CD4-positive, alpha-beta T cell treated with Interleukin-15 for 4 hours (primary cell): ENCODE measurements at places on chromosomes 3 and 15.

DNA sequence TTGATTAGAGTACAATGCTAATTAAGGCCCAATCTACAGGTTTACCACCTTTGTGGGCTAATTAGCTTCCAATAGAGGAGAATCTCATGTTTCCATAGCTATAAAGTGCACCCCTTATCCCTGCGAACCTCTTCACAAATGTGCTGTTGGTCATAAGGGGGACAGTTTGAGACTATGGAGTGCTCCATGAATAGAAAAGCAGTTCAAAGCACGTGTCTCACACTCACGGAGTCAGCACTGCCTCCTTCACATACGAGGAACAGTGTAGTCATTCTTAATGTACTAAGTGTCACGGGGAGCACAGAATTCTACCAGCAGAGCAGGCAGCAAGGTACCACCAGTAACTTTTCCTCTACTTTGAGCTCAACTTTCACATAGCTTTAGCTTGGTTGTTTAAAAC, 62.1 kb downstream of the ETV5 start:
- no peak for DNase-seq

DNA sequence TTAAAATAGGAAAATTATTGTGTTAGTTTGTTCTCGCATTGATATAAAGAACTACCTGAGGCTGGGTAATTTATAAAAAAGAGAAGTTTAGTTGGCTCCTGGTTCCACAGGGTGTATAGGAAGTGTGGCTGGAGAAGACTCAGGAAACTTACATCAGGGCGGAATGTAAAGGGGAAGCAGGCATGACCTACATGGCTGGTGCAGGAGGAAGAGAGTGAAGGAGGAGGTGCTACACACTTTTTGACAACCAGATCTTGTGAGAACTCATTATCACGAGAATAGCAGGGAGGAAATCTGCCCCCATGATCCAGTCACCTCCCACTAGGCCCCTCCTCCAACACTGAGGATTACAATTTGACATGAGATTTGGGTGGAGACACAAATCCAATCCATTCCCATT, 490.7 kb downstream of the RBMS3 start:
- DNase-seq: no peak

DNA sequence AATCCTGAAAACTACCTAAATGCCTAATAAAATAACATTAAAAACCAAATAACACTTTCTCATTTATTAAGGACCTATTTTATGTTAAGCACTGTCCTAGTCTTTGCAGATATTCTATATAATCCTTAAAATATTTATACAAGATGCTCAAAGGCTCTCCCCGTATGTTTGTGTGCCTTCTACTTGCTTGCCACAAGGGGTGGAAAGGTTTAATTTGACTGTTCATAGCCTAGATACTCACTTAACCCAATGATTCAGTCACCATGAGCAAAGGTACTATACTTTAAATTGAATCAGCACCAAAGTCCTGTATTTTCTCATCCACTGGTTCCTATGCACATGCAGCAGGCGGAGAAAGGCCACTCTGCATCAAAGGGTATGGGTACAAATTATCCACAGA, 32.0 kb downstream of the LSAMP start:
- DNase-seq: no peak

DNA sequence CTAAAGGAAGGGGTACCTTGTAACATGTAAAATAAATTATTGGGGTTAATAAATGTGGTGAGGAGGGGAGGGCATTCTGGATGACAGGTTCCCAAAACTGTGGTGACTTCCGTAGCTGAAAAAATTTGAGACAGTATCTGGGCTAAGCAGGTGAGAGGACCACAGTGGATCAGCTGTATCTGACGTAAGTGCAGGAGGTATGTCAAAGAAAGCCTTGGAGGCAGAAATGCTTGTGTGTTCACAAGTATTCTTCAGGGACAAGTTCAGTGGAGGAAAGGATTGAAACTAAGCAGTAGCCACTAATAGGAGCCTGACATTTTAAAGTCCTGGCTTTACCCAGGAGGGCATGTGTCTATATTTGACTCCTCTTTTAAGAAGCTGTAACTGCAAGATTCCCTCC, 52.0 kb downstream of the CD86 start:
- no peak for DNase-seq

GRCh38 chr15:100670505-100671021, 68.2 kb downstream of the ASB7 start:
- DNase-seq: no peak

GRCh38 chr15:70057931-70058641, 39.6 kb downstream of the TLE3 start:
- no peak for DNase-seq

- peak; percentile 43 for DNase-seq
Observed at GRCh38 chr15:92809880-92810361, 90.2 kb upstream of the CHD2 start.

DNA sequence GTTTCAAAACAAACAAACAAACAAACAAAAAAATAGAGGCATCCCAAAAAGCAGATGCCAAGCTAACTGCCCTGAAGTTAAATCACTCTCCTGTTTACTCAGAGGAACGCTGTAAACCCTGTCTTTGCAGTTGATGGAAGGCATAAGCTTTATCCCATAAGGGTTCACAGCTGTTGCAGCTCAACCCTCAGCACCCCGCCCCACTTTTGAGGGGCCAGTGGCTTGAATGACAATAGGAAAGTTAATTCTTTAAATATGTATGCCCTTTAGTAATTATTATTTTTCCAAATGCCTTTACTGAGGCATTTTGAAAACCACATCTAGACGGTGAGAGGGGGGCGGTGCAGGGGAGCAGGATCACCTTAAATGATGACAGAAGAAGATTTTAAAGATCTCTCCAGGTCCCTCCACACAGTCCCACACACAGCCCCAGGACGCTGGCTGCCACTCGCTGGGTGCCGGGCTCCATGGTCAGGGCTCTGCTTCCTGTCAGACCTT, 272.1 kb downstream of the FAM43A start:
- DNase-seq: no peak

DNA sequence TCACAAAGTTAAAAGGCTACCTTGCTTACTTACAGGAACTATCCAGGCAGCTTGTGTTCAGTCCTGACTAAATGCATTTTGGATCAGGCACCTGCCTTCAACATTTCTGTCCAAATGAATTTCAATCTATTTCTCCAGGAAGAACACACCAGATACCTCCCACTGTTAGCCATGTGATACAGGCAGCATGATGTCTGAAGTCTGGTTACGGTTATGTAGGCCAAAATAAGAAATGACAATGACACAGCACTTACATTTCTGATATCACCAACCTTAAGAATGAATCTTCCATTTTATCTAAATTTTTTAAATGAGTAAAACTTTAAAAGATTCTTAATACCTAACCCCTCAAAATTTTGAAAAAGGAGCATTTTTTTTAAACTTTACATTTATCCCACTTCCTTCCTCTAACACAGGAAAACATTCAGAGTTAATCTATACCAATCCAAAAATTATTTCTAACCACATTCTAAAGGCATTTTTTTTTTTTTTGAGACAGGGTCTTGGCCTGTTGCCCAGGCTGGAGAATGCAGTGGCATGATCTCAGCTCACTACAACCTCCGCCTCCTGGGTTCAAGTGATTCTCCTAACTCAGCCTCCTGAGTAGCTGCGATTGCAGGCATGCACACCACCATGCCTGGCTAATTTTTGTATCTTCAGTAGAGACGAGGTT, at the start of gene MAP4:
MAP4 (minus strand) TSS at position 116 of the 673 bp plus-strand sequence. CDS start 17,556 bp downstream, outside the sequence.
- DNase-seq: no peak

GRCh38 chr15:59268168-59268851, 61.7 kb downstream of the LDHAL6B start:
- DNase-seq: no peak

- no peak for DNase-seq
Observed at GRCh38 chr3:192382861-192383260, 344.5 kb downstream of the FGF12 start.

DNA sequence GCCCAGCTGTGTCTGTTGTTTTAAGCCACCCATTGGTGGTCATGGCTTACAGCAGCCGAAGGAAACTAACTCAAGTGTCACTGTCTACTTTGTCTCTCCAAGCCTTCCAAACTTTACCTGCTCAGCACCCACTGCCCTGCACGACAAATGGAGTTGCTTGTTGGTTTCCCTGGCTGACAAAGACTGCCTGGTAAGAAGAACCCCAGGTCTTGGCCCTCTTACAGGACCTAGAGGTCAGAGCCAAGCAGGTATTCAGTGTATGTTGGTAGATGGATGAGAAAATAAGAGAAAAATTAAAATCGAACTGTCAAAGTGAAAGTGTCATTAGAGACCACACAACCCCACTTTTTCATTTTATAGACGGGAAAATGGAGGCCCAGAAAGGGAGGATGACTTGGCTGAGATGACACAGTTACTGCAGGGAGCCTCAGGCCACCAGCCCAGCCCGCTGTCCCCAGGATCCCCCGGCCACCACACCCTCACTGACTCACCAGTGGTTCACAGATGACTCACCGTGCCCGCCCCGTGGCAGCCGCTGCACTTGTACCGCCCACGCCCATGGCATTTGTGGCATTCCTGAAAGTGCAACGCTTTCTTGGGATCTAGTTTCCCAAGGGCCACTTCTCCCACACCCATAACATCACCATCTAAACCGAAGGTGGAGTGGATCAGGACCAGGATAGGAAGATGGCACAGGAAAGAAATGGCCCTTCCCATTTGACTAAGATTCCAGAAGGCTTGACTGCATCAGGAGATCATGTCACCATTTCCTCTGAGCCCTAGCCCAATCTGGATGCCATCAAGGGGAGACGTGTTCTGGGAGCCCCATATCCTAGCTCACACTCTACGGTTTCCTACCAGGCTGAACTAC, 15.2 kb downstream of the SSUH2 start:
- DNase-seq: peak; percentile 75

GRCh38 chr3:128619146-128619890, 31.3 kb downstream of the RPN1 start:
- peak; percentile 36 for DNase-seq

DNA sequence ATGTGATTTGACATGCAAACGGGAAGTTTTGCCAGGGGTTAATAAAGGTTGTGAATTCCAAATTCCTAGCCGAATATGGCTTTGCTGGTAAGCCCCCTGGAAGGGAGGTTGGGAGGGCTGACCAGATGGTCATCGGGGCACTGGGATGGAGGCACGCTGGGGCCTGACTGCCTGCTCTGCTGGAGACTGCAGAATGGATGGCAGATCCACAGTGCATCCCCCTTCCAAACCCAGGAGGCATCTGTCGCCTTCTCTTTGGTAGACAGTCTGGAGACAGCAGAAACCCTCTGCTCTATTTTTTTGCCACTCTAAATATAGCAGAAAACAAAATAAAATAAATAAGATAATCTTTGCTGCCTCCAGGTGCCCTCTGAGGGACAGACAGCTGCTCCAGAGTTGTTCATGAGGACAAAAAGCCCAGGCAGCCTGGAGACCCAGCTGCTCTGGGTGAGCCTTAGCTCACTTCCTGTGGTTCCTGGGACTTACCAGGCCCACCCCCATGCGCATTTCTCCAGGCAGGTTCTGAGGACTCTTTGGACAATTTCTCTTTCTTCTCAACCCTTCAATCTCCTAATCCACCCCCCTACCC, 6.1 kb upstream of the SPTBN5 start:
- DNase-seq: no peak

DNA sequence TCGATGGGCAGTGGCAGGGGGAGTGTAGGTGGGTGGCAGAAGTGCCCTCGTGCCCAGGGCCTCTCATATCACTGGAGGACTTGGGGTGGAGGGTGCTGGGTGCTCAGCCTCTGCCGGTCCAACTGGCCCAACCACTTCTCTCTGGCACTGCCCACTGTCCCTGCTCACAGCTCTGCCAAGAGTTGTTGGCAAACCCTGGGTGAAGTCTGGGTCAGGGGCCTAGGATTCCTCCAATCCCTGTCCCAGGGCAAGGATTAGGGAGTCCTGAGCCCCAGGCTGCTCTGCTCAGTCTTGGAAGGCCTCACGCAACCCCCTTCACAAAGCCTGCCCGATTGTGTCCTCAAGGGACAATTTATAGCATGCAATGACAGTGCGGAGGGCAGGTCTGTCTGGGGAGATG, 5.2 kb upstream of the PRKCD start:
- DNase-seq: no peak

GRCh38 chr15:59354417-59355031, 18.1 kb downstream of the MYO1E start:
- DNase-seq: no peak

GRCh38 chr3:152054315-152054714, 180.9 kb downstream of the SUCNR1 start:
- no peak for DNase-seq

GRCh38 chr3:181719991-181720680, 8.4 kb downstream of the SOX2 start:
- DNase-seq: no peak

GRCh38 chr3:119063471-119063870, 28.8 kb upstream of the IGSF11 start:
- no peak for DNase-seq

GRCh38 chr3:87780811-87781210, 278.0 kb downstream of the CGGBP1 start:
- no peak for DNase-seq

GRCh38 chr3:133211856-133212255, 173.7 kb downstream of the TMEM108 start:
- no peak for DNase-seq

- DNase-seq: no peak
Observed at GRCh38 chr3:22147161-22147560, 396.2 kb upstream of the ZNF385D start.

GRCh38 chr3:156825795-156826143, 384 bp upstream of the LEKR1 start:
- DNase-seq: no peak

- no peak for DNase-seq
Observed at GRCh38 chr15:27061739-27062138, 90.8 kb downstream of the GABRG3 start.

DNA sequence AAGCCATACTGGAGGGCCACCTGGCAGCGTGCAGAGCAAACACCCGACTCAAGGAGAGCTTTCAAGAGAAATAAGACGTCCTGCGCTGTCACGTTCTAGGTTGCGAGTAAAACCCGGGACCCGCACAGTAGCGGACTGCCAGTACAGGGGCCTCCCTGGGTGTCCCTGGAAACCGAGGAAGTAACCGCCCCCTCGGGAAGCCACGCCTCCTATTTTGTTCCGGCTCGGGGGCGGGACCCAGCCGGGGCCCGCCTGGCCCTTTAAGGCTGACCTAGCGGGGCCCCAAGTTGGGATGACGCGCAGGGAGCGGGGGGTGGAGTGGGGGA, 218 bp upstream of the MAPKAPK3 start:
- peak; percentile 95 for DNase-seq

GRCh38 chr3:46953234-46954010, 23.1 kb downstream of the CCDC12 start:
- DNase-seq: peak; percentile 35

- DNase-seq: no peak
Observed at GRCh38 chr3:139532976-139533375, 6.6 kb downstream of the RBP1 start.

DNA sequence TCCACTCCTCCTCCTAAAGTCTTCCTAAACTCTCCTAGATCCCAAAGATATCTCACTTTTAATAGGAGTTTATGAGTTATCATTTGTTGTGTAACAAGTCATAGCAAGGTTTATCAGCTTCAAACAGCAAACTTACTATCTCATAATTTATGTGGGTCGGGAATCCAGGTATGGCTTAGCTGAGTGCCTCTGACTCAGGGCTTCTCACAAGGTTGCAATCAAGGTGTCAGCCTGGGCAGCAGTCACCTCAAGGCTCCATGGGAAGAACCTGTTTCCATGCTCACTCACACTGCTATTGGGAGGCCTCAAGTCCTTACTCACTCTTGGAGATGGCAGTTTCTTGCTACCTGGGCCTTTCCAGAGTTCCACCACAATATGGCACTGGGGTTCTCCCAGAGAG, 889.8 kb downstream of the MCTP2 start:
- no peak for DNase-seq
